Glutamatergic neuron (in vitro differentiated cells): ENCODE measurements at places on chromosomes 7 and 10.

DNA sequence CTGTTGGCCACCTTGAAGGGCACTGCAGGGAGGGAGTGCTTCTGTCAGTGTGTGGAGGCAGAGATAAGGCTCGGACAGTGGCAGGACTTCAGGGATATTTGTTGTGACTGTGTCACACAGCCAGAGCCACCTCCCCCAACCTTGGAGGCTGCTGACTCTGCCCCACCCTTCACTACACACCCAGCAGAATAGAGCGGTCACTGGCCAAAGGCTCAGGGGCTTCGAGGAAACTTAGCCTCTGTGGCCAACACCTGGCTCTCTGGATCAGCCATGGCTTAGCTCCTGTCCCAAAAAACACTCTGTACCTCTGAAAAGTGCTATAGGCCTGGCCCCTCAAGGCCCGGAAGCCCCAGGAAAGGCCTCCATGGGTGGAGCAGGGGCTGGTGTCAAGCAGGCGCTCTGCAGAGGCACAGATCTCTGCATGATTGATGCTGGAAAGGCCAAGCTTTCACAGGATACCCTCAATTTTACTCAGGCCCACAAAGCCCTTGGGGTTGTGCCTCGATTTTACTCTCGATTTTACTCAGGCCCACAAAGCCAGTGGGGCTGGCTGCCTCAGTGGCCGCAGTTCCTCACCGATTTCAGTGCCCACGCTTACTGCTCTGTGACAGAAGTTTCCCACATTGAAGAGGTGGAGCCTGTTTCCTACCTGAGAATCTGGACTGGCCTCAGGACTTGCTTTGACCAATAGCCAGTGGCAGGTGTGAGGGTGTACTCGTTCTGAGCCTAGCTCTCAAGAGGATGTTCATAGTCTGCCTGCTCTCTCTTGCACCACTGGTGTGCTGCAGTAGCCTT lies 113.2 kb upstream of the GPR26 start:
- no peak overlapping the region for H3K27ac ChIP-seq
- peaks cover under 1% of the 10 kb centered on the region for H3K27me3 ChIP-seq
- no peak overlapping the region for H3K4me3 ChIP-seq
- H3K4me1 ChIP-seq: no peaks in the 10 kb centered on the region
- H3K36me3 ChIP-seq: no peaks in the 10 kb centered on the region

DNA sequence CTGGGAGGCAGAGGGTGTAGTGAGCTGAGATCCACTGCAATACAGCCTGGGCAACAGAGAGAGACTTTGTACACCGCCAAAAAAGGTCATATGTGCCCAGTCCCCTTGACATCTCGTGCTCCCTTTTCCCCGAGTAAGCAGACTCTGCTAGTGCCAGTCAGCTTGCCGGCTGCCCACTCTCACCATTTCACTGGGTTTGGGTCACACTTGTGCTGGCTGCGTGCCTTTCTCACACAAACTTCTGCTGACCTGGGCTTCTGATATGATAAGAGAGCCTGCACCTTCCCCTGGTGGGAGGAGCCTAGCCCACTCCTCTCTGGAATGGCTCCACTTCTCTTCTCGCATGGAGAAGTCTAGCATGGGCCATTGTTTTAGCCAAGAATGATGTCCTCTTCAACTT lies 53.4 kb downstream of the MPP7 start:
- H3K36me3 ChIP-seq: peaks cover 6% of the 10 kb centered on the region
- DNase-seq: no peak
- peaks cover 4% of the 10 kb centered on the region for H3K27me3 ChIP-seq
- peak overlapping the region; percentile 36 for H3K27ac ChIP-seq
- no peak overlapping the region for H3K4me3 ChIP-seq

GRCh38 chr10:1567742-1568495 lies 169.4 kb downstream of the ADARB2 start:
- no peak overlapping the region for H3K27ac ChIP-seq
- peaks cover 41% of the 10 kb centered on the region for H3K4me1 ChIP-seq
- peak; percentile 9 for DNase-seq
- no peak overlapping the region for H3K4me3 ChIP-seq
- H3K36me3 ChIP-seq: peaks cover 16% of the 10 kb centered on the region

DNA sequence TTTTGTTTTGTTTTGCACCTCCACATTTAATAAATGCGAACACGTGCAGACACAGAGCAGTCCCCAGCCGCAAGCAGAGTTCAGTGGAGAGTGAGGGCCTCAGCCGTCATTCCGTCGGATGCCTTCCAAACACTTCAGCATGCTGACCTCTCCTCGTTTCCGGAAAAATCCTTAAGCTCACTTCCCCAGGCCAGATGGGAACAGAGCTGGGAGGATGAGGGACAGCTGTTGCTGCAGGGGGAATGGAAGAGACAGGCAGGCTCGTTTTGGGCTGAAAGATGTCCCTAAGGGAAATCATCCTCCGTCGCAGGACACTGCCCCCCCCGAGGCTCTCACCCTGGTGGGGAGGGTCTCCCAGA lies 17.2 kb upstream of the FGFR2 start:
- H3K27me3 ChIP-seq: peaks cover 8% of the 10 kb centered on the region
- H3K4me3 ChIP-seq: no peak overlapping the region
- DNase-seq: peak; percentile 46
- peaks cover 21% of the 10 kb centered on the region for H3K4me1 ChIP-seq
- H3K36me3 ChIP-seq: peaks cover 11% of the 10 kb centered on the region

- H3K36me3 ChIP-seq: no peaks in the 10 kb centered on the region
- H3K27ac ChIP-seq: no peak overlapping the region
- H3K27me3 ChIP-seq: peaks cover 7% of the 10 kb centered on the region
- peak overlapping the region; percentile 97 for H3K4me3 ChIP-seq
- H3K4me1 ChIP-seq: peaks cover 10% of the 10 kb centered on the region
- no peak for DNase-seq
Observed at GRCh38 chr7:124762611-124763143, 2.9 kb downstream of the GPR37 start.

- H3K36me3 ChIP-seq: peaks cover 10% of the 10 kb centered on the region
- peaks cover 11% of the 10 kb centered on the region for H3K27me3 ChIP-seq
- H3K4me3 ChIP-seq: peak overlapping the region; percentile 34
- peak overlapping the region; percentile 26 for H3K27ac ChIP-seq
Observed at GRCh38 chr10:6083523-6084475, 5.0 kb upstream of the RBM17 start.

DNA sequence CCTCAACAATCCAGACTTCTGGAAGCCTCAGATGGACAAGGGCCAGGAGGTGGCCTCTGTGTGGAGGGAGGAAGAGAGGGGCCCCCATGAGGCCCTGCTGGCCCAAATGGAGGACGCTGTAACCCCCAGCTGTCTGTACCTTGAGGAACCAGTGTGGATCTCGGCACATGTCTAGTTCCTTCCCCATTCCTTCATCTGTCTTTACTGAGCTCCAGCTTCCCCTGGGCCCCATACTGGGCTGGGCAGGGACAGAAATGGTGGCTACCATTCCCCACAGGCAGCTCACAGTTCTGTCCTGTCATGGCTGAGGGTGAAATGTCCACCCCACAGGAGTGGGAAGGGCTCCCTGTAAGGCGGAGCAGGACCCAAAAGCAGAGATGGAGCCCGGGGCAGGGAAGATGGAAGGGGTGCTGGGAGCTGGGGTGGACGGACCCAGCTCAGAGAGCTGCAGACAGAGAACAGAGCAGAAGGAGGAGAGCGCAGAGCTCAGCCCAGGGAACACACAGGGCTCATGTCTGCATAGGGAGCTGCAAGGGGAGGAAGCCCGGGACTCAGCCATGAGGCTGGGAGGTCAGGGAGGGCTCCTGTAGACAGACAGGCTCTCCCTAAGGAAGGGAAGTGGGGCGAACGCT lies 22.8 kb downstream of the ANTXRL start:
- no peak overlapping the region for H3K27ac ChIP-seq
- H3K27me3 ChIP-seq: no peaks in the 10 kb centered on the region
- no peaks in the 10 kb centered on the region for H3K4me1 ChIP-seq
